Stimulated activated CD4-positive, alpha-beta T cell treated with anti-CD3 and anti-CD28 coated beads, Interleukin-1b, Interleukin-23, amount 100 ng/mL, for 24 hours (primary cell): ENCODE measurements at places on chromosomes 1 and 21.

DNA sequence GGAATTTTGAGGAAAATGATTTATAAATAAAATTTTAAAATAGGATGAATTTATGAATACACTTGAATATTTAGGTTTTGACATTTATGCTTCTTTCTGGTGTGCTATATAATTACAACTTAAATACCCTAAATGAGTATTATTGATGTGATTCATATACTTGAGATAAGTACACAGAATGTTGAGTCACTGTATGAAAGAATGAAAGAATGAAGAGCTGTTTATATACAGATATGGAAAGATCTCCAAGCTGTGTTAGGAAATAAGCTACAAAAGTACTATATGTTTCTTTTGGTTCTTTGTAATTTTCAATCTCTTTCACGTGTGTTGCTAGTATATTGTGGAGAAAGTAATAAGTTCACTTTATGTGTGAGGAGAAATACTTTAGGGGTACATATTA, 147.2 kb downstream of the RASAL2 start:
- DNase-seq, result no peak

- DNase-seq, result no peak
These were observed 3.8 kb upstream of the FAM20B start for GRCh38 chr1:179021873-179022272.

DNA sequence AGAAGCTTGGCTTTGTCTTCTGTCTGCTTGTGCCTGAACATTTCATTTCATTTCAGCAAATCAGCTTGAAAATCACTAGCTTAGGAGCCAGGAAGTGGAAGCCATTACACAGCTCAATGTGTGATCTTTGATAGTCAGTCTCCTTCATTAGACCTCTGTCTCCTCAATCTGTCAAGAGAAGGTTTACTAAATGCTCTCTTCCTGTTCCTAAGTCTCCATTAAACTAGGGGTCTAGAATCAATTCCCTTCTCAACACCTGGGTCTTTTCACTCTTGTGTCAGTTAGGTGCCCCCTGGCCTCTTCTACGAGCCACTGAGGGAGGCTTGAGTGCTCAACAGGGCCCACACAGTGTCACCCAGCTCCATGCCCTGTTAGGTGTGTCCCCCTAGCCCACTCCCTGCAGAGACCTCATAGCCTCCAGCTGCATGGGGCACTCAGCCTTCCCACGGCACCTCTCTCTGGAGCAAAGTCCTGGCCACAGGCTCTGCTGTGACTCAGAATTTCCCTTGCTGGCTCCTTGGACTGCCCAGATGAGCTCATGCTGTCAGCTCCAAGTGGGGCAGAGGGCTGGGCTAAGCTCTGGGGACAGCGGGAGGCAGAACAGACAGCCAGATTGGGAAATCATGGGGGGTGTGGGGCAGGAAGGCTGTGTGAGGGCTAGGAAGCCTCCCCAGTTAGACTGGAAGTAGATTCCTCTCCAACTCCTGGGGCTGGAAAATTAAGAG, 115.7 kb upstream of the IPO9 start:
- no peak for DNase-seq

GRCh38 chr1:200668514-200669313, 993 bp downstream of the DDX59 start:
- DNase-seq, result no peak

DNA sequence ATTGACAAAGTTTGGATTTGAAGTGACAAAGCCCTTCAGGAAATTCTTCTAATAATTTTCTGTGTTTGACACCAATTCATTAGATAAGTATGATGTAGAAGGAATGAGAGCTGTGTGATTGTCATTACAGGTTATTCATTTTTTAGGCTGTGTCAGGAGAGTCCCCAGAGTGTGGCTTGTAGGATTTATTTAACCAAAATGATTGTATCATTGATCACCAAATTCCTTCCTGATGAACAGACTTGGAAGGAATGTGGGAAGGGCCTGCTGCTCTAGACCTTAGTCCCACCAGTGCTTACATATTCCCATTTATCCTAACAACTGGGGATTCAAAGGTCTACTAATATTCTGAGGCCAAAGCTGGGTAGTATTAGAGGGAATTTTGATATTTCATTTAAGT, 383.3 kb upstream of the KAZN start:
- no peak for DNase-seq
